ENCODE measurements at places on chromosomes 12 and 14. TPM values are rescaled to one million over a fixed set of nuclear protein-coding genes. Genes with fewer than 3 reads are reported as not detected.

COX8C gene
- not detected for total RNA-seq

GPR84 gene
- total RNA-seq = under 0.01 TPM

CCDC184 gene
- not detected for total RNA-seq

- no peak for DNase-seq
Observed at GRCh38 chr12:115296613-115297198, 612.7 kb upstream of the TBX3 start.

DNA sequence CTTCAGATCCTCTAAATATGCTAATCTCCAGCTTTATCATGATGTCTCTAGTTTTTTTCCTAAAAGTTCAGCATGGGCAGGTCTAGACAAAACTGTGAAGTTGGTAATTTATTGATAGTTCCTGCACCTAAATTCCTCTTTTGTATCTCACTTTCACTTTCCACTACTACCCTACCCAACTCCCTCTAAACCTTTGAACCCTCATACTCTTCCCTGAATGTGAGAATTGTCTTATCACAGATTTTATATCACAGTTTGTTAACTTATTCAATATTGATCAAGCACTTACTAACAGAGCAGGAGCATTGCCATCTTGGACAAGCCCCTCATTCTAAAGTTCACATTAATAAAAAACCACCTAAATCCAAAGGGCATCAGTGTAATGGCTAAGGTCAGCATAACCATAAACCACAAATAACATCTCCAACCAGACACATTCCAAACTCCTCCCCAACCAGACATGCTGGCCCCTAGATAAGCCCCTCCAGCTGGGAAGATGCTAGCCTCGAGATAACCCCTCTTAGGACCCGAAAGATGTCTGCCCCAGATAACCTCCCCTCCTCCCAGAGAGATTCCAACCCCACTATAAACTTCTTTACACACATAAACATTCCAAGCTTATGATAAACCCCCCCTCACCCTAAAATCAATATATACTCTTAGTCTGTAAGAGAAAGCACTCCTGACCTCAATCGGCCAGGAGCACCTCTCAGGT, 78.7 kb downstream of the FSCB start:
- DNase-seq = no peak

- DNase-seq = no peak
Observed at GRCh38 chr12:57797933-57798332, 15.3 kb downstream of the TSFM start.

DNA sequence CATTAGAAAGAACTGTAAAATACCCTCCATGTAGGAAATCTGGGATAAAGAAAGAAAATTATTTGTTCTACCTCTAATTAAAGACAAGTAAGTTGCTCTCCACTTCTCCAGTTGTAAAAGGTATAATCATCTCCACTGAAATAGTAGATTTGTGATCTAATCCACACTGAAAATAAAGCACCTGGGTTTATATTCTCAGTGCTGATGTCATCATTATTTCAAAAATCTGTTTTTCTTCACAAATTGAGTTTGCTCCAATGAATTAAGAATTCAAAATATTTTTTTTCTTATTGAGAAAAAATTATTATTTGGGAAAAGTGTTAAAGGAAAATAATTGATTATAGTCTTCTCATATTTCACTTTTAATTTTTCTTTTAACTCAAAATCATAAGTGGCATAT, 869.2 kb downstream of the SLC16A7 start:
- DNase-seq = no peak

Data from lung microvascular endothelial cell (primary cell).